ENCODE measurements at places on chromosomes 5 and 9.

- DNase-seq, result peak; percentile 59
Observed at GRCh38 chr9:78030553-78031443, 813 bp downstream of the GNAQ start.

GRCh38 chr5:124352312-124352711 lies 394.1 kb downstream of the ZNF608 start:
- no peak for DNase-seq

DNA sequence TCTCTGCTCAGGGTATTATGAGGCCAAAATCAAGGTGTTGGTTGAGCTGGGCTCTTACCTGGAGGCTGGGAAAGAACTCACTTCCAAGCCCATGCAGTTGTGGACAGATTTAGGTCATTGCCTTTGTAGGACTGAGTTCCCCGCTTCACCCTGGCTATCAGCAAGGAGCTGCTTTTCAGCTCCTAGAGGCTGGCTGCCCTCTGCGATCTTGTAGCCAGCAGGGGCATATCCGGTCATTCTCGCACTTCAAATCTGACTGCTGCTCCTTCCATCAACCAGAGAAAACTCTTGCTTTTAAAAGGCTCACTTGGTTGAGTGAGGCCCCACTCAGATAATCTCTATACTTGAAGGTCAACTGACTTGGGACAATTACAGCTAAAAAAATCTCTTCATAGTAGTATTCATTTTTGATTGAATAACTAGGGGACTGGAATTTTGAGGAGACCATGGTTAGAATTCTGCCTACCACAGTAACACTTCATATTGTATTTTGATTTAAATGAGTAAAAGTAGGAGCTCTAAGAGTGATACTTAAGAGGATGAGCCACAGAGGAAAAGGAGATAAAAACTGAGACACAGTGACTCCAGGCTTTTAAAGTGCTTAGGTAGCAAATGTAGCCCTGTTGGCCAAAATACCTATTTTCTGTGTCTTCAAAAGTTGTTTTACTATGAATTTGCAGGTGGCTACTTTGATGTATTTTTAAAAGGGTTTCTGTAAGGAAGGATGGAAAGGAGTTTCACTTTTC lies 137.4 kb downstream of the CD180 start:
- DNase-seq, result no peak

GRCh38 chr5:2110934-2111462 lies 228.3 kb upstream of the IRX4 start:
- DNase-seq, result no peak

- DNase-seq, result no peak
Observed at GRCh38 chr5:138653502-138653901, 78.3 kb upstream of the HSPA9 start.

GRCh38 chr5:176959051-176959450 lies 47.5 kb downstream of the UIMC1 start:
- peak; percentile 51 for DNase-seq

DNA sequence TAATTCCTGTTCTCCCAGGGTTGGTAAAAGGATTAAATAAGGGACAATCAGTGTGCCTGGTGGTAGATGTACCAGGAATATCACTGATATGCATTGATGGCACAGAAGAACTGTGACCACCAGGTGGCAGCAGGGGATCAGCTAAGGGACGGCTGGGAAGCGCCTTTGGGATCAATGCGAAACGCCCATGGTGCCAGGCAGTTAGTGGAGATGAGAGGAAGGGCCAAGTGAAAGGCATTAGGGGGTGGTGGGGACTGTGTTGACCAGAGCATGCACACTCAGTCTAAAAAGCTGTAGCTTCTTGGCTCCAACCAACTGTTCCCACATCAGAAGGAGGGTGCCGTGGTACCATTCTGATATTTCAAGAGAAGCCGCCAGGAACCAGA lies 55.6 kb downstream of the ARHGEF37 start:
- DNase-seq, result peak; percentile 73

DNA sequence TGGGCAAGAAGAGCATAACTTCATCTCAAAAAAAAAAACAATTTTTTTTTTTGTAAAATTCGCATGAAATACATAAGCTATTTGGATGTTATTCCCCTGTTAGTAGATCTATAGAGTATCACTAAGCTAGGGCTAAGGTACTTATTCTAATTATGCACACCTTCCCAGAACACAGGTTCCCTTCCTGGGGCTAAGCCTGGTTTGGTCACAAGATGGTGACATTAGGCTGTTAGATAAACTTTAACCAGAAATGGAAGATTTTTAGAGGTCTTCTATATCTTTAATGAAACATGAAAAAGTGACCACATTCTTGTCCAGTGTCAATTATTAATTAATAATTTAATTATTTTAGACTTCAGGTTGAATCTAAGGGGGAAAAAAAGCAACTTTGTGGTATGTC lies 433.5 kb downstream of the CDH18 start:
- no peak for DNase-seq

DNA sequence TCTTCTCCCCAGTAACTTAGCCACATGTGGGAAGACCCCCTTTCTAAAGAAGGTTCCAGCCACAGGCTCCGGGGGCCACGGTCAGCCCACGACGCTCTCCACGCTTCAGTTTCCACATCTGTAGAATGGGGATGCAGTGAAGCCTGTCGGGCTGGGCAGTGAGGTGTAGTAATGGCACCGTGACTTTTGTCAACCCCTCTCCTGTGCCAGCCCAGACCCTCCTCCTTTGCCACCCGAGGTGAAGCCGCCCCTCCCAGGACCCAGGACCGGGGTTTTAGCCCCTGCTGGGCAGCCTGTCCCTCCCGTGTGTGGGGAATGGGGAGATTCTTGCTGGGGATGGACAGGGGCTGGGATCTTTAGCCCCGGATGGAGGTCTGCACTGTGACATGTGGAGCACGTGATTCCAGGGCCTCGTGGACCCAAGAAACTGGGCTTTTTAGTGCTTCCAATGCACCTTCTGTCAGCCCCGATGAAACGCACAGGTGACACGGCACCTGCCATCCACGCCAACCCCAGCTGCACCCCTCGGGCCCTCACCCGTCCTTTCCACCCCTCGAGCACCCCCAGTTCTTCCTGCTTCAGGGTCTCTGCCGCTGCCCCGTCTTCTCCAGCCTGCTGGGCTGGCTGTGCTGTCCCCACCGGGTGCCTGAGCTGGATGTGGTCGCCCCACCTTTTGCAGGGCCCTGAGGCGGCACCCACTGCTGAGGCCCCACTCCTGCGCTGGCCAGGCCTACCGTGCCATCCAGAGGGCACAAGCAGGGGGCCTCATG lies 13.4 kb upstream of the RNU6ATAC start:
- no peak for DNase-seq

DNA sequence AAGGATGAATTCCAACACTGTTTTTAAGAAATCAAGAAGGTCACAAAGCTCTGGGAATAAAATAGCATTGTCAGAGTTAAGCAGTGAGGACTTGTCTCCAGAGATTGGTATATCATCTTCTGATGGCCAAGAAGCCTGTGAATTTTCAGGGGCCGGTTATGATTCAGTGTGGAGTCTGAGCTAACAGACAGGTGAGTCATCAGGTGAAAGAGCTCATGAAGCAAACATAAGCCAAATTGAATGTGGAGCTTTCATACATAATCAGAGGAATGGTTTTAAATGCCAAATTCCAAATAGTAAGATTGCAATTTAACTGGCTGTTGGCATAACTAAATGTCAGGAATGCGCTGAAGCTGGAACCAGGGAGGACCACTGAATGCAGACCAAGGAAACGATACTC lies 494.2 kb downstream of the MTRR start:
- no peak for DNase-seq

DNA sequence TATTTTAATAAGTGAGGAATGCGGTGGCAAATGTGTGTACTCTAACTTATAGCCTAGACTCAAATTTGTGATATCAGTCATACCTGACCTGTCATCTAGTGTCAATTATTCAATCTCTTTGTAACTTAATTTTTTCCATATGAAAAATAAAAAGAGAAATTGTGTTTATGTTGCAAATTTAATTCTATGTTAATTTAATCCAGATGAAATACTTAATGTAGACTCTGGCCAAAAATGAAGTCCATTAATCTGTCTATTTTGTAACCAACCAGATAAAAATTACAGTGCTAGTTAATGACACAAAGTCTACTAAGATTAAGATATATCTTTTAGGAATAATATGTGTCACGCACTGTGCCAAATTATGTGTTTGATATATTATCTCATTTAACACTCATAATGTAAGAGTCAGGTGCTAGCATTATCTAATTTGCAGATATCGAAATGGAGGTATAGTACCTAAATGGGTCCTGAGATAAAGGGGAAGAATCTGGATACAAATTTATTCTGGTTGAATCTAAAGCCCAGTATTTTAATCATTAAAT lies 712.1 kb downstream of the KCTD16 start:
- DNase-seq, result no peak

- no peak for DNase-seq
Observed at GRCh38 chr9:26261503-26262330, 583.5 kb upstream of the TUSC1 start.

GRCh38 chr9:17063535-17064135 lies 71.2 kb upstream of the CNTLN start:
- peak; percentile 47 for DNase-seq

DNA sequence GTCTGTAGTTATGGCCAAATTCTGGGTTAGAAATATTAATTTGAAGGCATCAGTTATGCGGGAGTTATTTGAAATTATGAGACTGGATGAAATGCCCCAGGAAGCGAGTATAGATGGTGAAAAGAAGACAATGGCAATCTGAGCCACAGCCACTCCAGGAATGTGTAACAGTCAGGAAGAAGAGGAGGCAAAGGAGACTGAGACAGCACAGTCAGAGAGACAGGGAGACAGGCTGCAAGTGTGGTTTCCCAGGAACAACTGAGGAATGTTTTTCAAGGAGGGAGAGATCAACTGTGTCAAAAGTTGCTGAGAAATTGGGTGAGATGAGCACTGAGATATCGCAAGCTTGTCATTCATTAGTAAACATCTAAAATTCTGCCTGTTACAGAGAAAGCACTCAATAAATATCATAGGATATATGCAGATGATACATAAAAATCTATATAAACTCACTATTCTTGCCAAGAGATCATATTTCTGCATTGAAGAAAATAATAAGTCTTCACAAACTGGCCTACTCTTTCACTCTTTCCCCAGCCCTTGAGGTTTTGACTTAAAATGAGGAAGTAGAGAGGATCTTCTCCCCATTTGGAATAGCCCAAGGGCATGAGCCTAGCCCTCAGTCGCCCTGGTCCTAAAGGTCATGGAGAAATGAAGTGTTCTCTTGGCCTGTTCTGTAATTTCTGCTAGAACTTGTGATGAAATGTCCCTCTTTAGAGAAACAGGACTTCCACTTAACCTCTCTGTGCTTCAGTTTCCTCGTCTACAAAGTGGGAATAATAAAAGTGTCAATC lies 48.5 kb upstream of the RLN1 start:
- DNase-seq, result no peak

DNA sequence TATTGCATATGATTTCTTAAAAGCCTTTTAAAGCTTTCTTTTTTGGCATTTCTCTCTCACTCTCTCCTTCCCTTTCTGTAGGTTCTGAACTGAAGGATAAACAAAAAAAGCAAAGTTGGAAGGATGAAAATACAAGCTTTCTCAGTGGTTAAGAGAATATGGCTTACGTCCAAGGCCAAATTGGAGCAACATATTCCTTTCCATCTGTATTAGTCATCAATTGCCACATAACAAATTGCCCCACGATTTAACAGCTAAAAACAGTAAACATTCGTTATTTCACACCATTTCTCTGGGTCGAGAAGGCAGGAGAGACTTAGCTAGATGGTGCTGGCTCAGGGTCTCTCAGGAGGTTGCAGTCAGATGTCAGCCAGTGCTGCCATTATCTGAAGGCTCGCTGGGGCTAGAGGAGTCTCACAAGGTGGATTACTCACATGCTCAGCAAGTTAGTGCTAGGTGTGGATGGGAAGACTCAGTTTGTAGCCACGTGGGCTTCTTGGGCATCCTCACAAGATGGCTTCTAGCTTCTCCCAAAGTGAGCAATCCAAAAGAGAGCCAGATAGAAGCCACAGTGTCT lies 2.0 kb upstream of the ROR2 start:
- no peak for DNase-seq

DNA sequence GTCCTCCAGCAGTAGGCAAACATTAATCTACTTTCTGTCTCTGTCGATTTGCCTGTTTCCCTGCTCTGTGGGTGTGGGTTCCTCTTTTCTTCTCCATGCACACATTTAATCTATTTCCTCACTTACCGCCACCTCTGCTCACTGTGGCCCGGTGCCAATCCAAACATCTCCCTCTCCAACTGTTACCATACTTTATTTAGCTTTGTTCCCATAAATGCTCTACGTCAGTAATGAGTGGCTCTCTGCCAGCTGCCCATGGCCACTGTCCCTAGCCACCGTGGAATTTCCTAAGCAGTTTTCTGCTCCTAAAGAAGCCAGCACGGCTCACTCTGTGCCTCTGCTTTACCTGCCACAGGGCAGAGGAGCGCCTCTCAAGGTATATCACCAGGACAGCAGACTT lies 19.5 kb upstream of the GOLPH3 start:
- DNase-seq, result peak; percentile 98

- DNase-seq, result peak; percentile 18
Observed at GRCh38 chr5:43627028-43627427, 24.0 kb downstream of the NNT start.

- no peak for DNase-seq
Observed at GRCh38 chr5:76278261-76278789, 124.8 kb upstream of the IQGAP2 start.

All from NCI-H345 (cell line).